NCI-H1105 (cell line): ENCODE measurements at places on chromosomes 3 and 15.

DNA sequence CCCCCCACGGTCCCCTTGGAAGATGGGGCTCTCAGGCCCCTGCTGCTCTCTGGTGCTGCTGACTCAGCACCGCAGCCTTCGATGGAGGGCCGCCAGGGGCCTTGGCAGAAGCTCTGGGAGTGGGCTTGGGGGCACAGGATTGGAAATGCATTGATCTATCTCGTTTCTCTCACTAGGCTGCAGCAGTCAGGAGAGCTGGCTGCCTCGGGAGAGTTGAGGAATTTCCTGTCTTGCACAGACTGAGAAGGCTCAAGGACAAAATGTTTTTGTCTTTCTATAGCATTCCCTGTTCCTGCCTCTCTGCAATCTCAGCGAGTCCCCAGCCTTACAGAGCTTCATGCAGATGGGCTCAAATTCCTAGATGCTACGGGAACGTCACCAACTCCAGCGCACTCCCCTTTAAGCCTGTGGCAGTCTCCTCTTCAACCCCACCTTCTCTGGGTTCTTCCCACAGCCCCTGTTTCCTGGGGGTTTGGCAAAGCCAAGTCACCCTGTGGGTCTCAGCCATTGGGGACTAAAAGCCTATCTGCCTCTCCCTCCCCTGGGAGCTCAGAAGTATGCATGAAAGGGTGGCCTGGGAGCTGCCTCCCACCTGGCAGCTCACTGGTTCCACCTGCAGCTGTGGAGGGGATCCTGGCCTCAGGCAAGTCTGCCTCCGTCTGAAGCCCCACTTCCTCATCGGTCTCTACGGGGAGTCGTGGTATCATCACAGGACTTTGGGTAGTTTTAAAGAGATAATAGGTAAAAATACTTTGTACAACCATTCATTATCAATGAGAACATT, 127.4 kb upstream of the HACD2 start:
- DNase-seq = no peak

- DNase-seq = no peak
Measured at GRCh38 chr3:44104668-44105321, 136.9 kb upstream of the TOPAZ1 start.

DNA sequence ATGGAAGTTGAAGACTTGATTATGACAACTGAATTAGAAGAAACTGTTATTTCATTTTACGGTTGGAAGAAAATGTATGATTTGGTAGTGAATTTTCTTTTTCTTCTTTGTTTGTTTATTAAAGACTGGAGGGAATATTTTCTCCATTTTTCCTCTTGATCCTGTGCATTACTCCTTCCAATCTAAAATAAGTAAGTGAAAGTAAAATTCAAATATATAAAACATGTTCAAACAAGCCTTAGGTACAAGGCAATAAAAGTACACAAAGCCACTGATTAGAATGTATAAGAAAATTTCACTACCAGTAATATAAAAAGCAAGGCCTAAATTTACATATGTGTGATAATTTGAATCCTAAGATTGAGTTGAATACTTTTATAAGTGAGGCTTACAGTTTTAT, 181.2 kb upstream of the MME start:
- DNase-seq = no peak

GRCh38 chr3:89494734-89495133, 387.3 kb downstream of the EPHA3 start:
- DNase-seq = no peak

- no peak for DNase-seq
Measured at GRCh38 chr15:66588537-66588936, 22.7 kb upstream of the LCTL start.

GRCh38 chr3:180383332-180384020, 218.5 kb upstream of the TTC14 start:
- no peak for DNase-seq

DNA sequence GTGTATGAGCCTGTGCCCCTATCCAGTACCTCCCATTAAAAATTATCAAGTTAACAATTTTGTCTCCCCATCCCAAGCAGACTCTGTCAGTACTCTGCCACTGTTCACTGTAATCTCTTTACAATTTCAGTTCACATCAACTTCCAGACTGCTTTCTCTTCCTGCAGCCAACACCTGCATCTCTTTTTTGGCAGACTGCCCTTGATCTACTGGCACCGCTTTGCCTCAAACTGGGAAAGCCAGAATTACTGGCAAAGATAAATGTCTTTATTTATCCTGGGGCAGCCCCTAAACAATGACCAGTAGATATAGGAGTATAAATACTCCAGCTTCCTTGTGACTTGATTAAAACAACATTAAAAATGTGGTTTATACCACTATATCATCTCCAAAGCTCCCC, 494.1 kb downstream of the ZNF385D start:
- DNase-seq = peak; percentile 49

DNA sequence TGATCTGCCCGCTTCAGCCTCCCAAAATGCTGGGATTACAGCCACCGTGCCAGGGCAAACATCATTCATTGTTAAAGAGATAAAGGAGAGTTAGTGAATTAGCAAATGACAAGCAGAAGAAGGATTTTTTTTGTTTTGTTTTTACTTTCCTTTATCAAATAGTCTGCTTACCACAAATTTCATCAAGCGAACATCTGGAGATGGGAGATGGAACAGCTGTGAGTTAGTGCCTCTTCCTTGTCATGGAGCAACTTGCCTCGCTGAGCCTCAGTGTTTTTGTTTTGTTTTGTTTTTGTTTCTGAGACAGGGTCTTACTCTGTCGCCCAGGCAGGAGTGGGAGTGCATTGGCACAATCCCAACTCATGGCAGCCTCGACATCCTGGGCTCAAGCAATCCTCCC, 15.9 kb downstream of the ZNF860 start:
- no peak for DNase-seq

GRCh38 chr15:68259883-68260282, 17.7 kb upstream of the FEM1B start:
- DNase-seq = no peak

DNA sequence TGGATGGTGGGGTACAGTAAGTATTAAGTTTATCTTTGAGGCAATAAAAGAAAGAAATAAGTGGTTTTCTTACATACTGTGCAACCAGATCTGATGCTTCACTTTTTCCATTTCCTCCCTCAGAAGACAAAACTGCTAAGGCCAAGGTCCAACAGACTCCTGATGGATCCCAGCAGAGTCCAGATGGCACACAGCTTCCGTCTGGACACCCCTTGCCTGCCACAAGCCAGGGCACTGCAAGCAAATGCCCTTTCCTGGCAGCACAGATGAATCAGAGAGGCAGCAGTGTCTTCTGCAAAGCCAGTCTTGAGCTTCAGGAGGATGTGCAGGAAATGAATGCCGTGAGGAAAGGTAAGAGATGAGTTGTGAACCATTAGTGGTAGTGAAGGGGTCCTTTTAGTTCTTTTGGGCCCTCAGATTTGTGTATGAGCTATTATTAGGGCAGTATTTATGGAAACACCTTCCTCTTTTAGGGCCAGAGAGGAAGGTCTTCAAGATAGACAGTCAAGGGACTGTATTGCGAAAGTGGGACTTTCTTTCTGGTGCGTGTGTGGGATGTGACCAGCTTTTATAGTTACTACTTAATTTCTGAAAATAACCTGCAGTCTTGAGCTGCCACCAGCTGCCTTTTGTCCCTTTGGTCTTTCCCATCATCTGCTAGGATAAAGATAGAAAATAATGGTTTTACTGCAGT, 4.6 kb downstream of the ALAS1 start:
- no peak for DNase-seq

- peak; percentile 92 for DNase-seq
Measured at GRCh38 chr3:156681002-156681401, 6.6 kb downstream of the TIPARP start.

- no peak for DNase-seq
Measured at GRCh38 chr3:98962189-98962930, 60.9 kb upstream of the DCBLD2 start.

DNA sequence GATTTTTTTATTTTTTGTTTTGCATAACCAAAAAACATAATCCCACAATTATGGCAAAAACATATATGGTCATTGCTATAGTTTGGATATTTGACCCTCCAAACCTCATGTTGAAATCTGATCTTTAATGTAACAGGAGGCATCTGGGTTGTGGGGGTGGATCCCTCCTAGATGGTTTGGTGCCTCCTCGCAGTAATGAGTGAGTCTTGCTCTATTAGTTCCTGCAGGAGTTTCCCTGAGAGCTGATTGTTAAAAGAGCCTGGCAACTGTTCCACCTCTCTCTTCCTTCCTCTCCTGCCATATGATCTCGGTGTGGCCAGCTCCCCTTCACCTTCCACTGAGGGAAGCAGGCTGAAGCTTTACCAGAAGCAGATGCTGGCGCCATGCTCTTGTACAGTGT, 33.2 kb upstream of the TRIM59 start:
- no peak for DNase-seq

GRCh38 chr3:61665121-61665520, 103.8 kb downstream of the PTPRG start:
- no peak for DNase-seq

GRCh38 chr3:14570089-14570488, 29.9 kb upstream of the GRIP2 start:
- DNase-seq = no peak

- DNase-seq = no peak
Measured at GRCh38 chr3:38493031-38493430, 3.1 kb upstream of the EXOG start.

GRCh38 chr3:43257850-43258249, 28.5 kb upstream of the SNRK start:
- DNase-seq = no peak

DNA sequence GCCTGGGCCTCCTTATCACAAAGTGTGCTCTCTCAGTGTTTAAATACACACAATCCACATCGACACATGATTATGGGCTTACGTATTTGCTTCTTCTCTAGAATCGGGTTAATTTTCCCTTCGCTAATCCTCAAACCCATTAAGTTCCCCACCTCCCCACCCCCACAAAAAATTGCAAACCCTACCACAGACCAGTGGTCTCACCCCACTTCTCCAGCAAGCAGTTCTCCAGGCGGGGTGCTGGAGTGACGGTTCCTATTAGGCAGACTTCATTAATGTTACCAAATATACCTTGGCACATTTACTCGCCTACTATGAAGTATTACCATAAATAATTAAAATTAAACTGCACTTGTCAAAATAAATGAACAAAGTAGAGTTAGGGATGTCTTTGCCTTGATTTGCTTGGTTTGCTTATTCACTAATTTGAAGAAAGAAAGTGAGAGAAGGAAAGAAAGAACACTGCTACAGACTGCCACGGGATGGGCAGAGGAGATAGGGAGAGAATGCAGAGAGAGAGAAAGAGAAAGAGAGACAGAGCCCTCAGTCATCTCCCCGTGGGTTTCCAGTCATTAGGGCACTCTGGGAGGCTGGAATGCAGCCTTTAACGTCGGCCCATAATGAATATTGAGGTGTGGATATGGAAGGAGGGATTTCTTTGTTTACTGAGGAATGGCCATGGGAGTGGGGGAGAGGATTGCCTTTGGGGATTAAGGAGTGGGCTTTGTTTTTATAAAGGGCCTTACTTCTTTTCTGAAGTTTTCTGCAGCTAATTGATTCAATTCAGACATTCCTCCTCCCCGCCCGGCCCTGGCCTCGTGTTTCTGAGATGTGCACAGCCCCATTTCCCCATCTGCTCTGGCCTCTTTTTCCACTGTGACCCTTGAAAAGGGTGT, 39.7 kb upstream of the POLG start:
- DNase-seq = no peak

GRCh38 chr3:10918011-10918410, 74.5 kb upstream of the SLC6A1 start:
- DNase-seq = no peak

DNA sequence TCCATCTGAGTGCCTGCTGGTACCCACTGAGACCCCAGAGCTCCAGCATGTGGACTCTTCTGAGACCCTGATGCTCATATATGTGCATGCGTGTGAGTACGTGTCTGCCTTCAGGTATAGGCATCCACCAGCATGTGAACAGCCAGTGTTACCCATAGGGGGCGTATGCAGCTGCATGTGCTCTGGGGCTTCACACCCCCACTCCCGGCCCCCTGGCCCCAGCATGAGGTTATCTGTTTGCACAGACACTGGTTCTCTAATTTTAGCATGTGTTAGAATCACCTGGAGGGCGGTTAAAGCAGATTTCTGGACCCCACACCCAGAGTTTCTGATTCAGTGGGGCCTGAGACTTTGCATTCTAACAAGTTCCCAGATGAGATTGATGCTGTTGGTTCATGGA, 824 bp upstream of the CILP start:
- DNase-seq = no peak

GRCh38 chr3:30232142-30232541, 374.3 kb upstream of the TGFBR2 start:
- DNase-seq = no peak

DNA sequence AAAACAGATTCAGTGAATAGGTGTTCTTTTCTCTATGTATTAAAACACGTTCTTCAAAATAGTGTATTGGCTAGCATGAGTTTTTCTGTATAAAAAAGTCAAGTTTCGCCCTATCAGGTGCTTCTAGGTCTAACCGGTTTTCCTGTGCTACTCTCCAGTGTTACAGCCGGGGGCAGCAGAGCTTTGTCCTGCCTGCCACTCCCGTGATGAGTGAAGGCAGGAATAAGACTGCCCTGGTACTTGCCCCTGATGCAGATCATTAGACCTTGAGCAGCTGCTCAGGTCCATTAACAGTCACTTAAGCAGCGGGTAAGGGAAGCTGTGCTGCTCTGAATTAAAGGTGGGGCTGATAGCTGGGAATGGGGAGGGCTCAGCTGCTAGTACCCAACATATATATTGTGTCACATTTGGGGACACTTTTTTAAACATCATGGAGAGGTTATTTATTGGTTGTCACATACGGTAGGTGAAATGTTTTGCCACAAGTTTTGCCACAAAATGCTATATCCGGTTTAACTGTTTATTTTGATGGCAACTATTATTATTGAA, 1.3 kb upstream of the UNC13C start:
- peak; percentile 17 for DNase-seq

GRCh38 chr3:53616321-53616720, 121.9 kb downstream of the CACNA1D start:
- no peak for DNase-seq

DNA sequence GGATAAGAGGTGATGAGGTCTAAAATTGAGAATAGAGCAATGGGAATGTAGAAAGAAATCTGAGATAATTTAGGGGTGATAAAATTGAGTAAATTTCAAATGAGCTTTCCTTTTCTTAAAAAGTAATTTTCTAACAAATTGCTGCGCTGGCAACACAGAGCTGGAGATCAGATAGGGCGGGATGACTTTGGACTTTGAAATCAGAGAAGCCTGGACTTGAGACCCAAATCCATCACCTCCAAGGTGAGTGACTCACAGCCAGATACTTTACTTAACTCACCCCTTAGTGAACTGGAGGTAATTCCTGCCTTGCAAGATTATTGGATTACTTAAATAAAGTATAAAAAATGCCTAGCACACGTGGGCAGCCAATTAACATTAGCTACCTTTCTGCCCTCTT, 80.8 kb downstream of the P2RY1 start:
- no peak for DNase-seq

DNA sequence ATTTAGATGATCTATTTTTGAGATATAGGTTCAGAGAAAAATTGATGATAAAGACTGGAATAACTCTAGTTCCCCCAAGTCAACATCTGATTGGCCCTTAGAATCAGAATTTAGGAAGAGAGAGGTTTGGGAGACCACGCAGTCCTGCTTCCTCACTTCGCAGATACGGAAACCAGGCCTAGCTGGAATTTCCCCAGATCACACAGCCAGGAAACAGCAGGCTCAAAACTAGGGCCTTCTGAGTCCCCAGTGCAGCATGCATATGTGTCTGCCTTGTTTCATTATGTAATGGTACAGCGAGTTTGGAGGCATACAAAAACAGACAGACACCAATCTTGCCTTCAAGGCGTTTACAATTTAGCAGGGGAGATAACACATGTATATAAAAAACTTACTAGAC, 177.1 kb upstream of the ICE2 start:
- no peak for DNase-seq
